ENCODE measurements at places on chromosomes 7 and 10.

DNA sequence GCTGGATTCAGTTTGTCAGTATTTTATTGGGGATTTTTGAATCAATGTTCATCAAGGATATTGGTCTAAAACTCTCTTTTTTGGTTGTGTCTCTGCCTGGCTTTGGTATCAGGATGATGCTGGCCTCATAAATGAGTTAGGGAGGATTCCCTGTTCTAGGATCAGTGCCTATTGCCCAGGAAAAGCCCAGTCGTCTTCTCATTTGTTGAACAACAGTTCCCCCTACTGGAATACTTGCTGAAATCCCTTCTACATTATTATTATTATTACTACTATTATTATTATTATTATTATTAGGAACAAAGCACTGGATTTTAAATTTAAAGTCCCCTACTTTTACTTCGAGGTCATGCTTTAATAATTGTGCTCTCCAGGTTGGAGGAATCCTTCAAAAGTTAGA is 528.9 kb downstream of the MAGI2 start:
- ATAC-seq = no peak

DNA sequence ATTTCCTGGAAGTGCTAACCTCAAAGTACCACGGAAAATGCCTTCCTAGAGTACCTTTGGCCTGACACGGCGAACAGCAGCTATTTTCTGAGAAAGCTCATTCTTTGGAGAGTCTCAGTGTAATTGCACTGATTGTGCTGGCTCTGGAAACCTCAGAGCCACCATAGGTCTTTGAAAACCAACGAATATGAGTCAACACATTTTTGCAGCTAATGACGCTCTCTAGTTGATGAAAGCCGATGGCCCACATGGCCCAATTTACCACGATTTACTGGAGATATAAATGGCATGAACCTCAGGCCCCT is 187.1 kb downstream of the ADARB2 start:
- no peak for ATAC-seq

GRCh38 chr7:97858221-97858620 is 14.0 kb downstream of the ASNS start:
- ATAC-seq = no peak

DNA sequence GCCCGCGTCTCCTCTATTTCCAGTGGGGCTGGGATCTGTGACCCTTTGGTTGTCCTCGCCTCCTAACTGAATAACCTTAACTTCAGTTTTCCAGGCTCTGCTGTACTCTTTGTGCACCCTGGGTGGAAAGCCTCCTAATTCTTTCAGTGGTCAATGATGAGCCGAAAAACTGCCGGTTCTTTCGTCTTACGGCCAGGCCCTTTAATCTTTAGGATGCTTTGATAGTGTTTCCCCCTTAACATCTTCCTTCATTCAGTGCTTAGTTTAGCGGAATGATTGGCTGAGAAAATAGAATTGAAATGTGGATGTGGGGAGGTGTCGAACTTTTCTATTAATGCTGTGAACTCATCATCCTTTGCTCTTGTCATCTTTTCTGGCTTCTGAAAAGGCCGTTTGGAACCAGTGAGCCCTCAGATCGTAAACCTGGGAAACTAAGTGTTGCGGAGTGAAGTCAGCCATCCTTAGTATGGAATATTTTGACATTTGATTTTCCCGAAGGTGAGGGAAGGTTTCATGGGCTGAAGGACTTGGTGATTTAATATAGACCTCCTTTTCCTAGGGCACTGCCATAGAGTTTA is 847 bp downstream of the GARS1 start:
- ATAC-seq = no peak

- peak; percentile 13 for ATAC-seq
Measured at GRCh38 chr7:100791881-100792666, 35.2 kb downstream of the EPHB4 start.

- ATAC-seq = peak; percentile 37
Measured at GRCh38 chr10:60572511-60573194, 183.0 kb upstream of the ANK3 start.

- peak; percentile 10 for ATAC-seq
Measured at GRCh38 chr10:102460836-102461186, 9.5 kb upstream of the C10orf95 start.

GRCh38 chr7:152158801-152159587 is 133.5 kb downstream of the GALNT11 start:
- peak; percentile 43 for ATAC-seq

GRCh38 chr10:79937701-79938151 is 11.2 kb downstream of the SFTPD start:
- ATAC-seq = no peak

GRCh38 chr10:52256832-52257691 is 57.0 kb upstream of the DKK1 start:
- peak; percentile 35 for ATAC-seq

- peak; percentile 29 for ATAC-seq
Measured at GRCh38 chr7:143407287-143408251, 1.1 kb downstream of the EPHA1 start.

- no peak for ATAC-seq
Measured at GRCh38 chr10:104735036-104735756, 94.1 kb downstream of the SORCS3 start.

DNA sequence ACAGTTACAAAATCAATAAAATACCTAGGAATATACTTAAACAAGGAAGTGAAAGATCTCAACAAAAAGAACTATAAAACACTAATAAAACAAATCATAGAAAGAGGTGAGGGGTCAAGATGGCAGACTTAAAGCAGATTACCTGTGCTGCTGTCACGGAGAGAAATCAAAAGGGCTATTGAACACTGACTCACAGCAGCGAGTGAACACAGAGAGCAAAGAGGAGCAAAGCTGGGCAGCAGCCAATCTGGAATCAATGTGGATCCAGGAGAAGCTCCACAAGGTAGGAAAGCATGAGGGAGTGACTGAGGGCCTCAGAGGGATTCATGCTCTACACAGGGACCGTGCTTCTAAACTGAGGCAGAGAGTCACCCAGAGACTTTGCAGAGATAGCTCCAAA is 562.0 kb upstream of the SEMA3D start:
- ATAC-seq = no peak

DNA sequence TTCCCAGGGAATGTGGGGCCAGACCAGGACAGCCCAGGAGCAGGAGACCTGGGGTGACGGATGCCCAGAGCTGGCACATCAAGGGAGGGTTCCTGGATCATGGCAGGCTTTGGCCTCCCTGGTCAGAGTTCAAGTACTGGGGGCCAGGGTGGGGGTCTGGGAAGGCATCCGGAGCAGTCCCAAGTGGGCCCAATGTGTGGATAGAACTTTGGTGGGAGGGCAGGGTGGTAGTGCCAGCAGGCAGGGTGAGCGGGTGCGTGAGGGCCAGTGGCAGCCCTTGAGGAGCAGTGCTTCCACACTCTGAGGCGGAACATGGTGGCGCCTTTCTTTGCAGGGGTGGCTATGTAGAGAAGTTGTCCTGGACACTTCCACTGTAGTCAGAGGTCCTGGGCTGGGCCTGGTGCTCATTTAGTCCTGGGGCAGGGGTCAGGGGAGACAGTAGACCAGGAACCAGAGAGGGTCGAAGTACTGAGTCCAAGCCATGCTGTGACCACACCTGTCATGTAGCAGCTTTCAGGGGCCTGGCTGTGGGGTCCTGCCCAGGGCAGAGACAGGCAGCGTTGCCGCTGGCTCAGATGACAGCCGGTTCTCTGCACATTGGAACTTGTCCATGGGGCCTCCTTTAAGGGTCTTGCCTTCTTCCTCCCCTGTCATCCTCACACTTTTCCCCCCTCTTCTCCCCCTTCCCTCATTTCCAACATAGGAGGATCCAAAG is 22.2 kb upstream of the CSGALNACT2 start:
- no peak for ATAC-seq

DNA sequence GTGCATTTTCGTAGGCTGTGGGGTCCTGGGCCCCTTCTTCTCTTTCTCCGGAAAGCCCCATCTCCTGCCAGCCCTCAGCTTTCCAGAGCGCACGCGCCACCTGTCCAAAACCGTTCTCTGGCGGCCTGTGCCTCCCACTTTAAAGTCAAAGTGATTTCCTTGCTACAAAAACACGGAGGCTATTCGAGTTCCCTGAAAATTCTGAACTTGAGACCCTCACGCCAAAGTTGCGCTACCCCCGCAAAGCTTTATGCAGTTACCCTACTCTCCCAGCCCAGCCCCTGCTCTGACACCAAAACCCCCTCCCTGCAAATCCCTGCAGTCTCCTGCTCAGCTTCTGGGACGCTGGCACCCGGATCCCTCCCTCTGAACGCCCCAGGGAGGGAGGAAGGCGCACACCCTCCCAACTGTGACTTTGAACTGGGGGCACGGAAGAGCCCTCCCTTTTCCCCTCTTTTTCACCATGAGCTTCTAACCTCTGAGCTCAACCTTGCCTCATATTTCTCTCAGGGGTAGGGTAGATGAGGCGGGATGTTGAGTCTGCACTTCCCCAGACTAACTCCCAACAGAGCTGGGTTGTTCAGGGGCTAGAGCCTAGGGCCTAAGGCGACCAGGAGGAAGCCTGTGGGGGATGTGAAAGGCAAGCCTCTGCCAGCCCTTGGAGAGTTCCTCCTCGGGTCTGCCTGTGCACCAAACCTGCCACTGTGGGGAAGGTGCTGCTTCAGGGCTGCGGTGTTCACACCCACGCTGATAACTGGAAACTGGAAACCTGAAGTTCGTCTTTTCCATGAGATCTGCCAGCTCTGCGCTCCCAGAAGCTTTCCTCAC is 2.7 kb upstream of the PAX4 start:
- ATAC-seq = no peak

- ATAC-seq = no peak
Measured at GRCh38 chr7:158590181-158590530, 2.5 kb upstream of the PTPRN2 start.

GRCh38 chr7:129359638-129360037 is 74.6 kb upstream of the STRIP2 start:
- ATAC-seq = no peak

Data from esophagus mucosa (tissue), 1 donor.